ENCODE measurements at places on chromosomes 4 and X.

- no peak for DNase-seq
Measured at GRCh38 chr4:177582992-177583391, 140.8 kb upstream of the AGA start.

DNA sequence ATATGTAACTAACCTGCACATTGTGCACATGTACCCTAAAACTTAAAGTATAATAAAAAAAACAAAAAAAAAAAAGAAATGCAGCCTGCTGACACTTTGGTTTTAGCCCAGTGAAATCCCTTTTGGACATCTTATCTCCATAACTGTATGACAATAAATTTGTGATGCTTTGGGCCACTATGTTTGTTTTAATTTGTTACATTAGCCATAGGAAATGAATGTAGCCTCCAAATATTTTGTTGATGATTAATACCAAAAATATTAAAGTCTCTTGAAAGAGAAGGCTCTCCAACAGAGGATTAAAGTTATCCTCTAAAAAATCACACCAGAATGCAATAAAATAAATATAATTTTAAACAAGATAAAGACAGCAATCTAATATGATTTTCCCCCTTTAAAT is 852.7 kb upstream of the SLIT2 start:
- no peak for DNase-seq

- no peak for DNase-seq
Measured at GRCh38 chr4:158208963-158209640, 1.2 kb upstream of the TMEM144 start.

GRCh38 chr4:13203101-13203500 is 281.0 kb downstream of the RAB28 start:
- DNase-seq: no peak

DNA sequence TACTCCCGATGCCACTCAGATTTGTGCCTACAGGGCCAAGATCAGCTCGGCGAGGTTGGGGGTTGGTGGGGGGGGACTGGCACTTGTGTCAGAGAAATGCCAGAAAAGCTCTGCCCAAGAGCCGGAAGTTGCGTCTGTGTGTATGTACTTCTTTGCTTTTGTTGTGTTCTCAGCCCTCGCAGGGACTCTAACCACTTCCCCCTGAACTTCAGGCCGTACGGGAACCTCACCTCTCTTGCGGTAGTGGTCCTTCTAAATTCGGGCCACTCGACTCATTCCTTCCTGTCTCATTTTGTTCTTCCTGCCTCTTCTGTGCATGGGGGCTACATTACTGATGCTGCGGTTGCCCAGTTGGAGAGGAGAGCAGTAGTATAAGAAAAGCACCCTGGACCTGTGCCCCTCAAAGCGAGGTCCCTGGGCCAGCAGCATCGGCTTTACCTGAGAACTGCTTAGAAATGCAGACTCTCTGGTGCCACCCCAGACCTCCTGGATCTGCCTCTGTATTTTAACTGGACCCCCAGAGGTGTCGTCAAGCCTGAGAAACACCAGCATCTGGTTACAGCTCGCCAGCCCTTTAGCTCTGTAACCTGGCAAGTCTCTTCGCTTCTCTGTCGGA is 146.3 kb upstream of the RPS6KA3 start:
- no peak for DNase-seq

DNA sequence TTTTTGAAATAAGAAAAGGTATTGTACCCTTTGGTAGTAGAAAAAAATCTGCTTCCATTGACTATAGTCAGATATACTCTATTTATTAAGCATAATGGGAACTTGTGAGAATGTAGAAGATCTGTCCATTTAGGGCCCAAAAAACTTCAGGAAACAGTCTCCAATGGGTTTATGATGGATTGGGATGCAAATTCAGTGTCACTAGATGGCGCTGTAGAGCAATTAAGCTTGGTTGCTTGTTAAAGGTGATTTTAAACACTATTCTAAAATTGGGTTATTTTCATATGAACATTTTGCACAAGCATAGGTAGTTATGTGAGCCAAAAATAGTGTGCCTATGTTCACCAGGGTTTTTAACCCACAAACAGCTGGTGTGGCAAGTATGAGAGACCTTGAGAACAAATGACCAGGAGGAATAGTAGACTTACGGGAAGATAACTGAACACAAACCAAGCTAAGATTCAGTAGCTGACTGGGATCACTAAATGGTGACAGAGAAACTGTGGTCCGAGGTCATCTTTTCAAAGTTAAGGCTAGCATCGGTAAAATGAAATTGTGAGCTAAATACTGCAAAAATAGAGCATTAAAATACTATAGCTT is 80.3 kb upstream of the LSM6 start:
- peak; percentile 55 for DNase-seq

- DNase-seq: no peak
Measured at GRCh38 chr4:107755841-107756356, 35.9 kb upstream of the PAPSS1 start.

DNA sequence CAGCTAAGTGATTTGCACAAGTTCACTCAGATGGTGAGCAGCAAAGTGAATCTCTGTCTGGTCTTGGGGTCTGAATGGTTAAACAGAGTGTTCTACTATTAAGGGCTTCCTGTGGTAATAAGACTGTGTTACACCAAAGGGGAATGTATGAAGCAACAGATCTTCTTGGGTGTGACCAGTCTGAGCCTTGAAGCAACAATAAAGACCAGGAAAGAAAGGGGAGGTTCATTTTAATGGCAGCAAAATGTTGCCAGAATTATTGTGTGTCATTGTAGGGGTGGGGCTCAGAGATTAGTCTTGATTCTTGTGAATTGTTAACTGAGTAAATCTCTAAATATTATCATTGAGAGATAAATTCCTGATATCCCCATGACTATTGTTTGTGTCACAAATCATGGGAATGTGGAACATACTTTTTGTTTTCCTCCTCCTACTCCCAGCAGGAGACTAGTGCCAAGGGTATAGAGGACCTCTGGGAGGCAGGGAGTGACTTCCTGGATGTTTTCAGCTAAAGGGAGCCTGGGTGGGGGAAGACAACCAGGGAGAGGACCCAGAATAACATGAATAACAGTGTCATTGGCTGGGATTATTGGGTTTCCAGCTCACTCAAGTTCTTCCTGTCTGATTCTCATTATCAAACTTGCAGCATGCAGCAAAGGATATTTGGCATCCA is 141.4 kb upstream of the PAK3 start:
- DNase-seq: no peak

- peak; percentile 57 for DNase-seq
Measured at GRCh38 chr4:77852892-77853495, 9.6 kb upstream of the MRPL1 start.
